H1 (cell line): ENCODE measurements at places on chromosomes 5 and 9. TPM values are rescaled to one million over a fixed set of nuclear protein-coding genes. Genes with fewer than 3 reads are reported as not detected.

GRCh38 chr5:131756942-131757341, 39.9 kb downstream of the FNIP1 start:
- DNase-seq: no peak

The ADAMTS6 gene
- 1.7 and 2.4 TPM in 2 replicates for total RNA-seq

The UBQLN1 gene
- total RNA-seq: 101 and 105 TPM in 2 replicates

DNA sequence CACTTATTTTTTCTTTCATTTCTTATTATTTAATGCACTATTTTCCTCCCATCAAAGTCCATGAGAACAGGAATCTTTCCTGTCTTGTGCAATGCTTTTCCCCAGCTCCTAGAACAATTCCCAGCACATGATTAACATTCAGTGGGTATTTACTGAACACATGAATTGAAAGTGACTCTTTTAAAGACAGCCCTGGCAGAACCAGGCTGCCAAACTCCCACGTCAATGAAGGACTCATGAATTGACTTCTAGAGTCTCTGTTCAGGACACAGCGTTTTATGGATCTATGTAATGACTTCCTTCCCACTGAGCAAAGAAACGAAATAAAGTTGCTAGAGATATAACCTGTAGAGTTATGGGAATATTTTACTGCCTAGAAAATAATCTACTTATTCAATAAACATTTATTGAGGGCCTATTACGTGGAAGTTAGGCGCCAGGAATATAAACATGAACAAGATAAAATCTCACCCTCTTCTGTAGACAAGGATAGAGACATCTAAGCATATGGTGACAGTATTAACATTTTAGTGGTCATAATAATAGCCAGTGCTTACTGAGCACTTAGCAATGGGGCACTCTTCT, 485.9 kb upstream of the KLF4 start:
- no peak for DNase-seq

DNA sequence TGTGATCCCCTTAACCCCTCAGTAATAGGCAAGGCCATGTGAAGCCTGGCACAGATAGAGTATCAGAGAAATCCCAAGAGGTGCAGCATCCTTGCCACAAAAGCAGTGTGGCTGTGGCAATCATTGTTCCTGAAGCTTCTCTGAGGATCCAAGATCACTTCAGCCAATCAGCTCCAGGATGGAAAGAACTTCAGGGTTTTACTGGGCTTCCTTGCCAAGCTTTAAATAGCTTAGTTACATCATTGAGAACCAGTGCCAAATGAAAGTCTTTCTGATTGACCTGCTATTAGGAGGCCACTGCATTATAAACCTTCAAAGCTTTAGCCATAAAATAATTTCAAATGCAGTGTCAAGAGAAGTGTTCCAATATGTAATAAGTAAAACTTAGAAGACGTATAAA, 430.6 kb downstream of the PIK3R1 start:
- DNase-seq: no peak

DNA sequence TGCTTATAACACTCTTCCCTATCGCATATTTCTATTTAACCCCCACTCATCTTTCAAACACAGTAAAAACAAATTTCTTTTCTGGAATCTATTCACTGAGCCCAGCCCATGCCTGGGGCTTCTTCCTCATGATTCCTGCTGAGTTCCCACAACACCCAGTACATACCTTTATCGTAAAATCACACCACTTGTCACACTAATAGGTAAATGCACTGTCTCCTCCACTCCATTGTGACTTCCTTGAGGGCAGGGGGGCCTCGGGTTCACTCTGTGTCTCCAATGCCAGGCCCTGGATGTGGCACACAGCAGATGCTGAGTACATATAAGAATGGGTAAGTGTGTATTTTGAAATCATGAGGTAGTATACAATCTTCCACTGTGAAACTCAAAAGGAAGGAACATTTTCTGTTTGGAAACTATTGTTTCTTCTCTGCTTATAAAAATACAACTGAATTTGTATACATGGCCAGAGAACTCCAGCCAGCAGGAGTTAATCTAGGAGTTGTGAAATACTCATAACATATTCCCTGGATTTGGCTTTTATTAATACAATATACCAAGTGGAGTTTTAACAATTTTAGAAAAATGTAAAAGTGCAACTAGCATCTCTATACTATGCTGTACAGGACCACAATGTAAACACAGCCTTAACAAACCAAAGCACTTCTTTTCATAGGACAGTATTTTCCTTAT, 7.2 kb downstream of the PLK2 start:
- DNase-seq: no peak

DNA sequence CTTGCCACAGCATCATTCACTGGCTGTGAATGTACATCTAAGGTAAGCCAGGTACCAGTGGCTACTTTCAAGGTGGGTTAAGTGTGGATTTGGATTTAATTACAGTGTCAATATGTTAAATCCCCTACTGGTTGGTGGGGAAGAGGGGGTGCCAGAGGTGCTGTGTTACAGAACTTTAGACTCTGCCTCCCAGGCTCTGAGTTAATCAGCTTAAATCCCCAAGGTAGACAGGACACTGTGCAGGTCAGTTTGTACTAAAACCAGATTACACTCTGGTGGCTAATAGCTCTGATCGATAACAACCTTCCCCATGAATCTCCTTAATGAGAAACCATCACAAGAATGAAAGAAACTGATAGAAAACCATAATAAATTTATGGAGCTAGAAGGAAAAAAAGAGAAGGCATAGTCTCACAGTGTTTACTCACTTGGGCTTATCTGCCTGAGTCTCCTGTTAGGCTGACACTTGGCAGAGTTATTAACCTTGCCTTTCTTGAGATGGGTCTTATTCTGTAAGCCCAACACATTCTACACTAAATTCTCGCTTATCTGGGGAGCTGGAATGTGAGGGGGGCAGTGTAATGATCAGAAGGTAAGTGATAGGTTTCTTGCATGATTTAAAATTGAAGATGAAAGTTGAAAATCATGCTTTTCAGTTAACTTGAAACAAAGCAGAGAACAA, 106.8 kb downstream of the LMNB1 start:
- no peak for DNase-seq
